Esophagus muscularis mucosa (tissue), 4 donors: ENCODE measurements at places on chromosomes 12 and 14. TPM values are rescaled to one million over a fixed set of nuclear protein-coding genes. Genes with fewer than 3 reads are reported as not detected.

DNA sequence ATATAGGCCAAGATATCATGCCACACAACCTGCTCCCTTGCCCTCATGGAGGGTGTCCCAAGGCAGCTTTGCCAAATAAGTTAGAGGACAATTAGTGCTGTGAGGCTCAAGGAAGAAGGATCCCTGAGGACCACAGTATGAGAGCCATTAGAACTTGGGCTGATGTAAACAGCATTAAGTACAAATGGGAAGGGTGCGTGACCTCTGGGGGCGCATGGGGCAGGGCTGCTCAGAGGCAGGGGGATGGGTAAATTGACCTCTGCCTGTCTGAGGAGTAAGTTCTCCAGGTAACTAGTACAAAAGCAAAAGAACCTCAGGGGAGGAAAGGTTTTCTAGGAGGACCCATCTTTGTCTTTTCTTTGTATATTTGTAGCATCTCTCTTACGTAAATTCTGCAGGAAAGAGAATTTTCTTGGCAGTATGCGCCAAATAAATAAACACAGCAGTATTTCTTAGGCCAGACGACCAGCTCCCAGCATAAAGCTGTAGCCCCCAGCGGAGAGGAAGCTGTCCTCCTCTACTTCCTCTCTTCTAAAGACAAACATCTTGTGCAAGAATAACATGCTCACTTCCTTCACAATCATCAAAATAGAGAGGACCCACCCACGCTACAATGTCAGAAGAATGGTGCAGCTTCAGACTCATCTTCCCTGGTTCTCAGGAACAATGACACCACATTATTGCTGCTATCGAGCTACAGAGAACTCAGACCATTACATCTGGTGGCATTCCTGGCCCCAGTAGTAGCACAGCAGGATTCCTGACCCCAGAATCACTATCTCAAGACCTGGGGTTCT, 16.4 kb upstream of the VWF start:
- DNase-seq = no peak
- H3K36me3 ChIP-seq = no peaks in the 10 kb centered on the region
- no peak overlapping the region for H3K4me3 ChIP-seq
- no peaks in the 10 kb centered on the region for H3K27me3 ChIP-seq

DNA sequence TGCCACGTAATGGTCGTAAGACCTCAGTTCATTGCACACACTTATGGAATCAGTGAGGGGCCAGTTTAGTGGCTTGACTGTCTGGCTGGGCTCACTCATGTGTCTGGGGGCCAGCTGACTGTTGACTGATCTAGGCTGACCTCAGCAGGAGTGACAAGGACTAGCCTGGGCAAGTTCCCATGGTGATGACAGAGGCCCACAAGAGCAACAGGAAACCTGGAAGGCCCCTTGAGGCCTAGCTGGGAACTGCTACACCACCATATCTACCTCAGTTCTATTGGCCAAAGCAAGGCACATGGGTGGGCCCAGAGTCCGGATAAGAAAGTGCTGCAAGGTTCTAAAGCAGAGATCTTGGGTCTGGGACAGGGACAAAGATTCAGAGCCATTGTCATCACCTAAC, 21.3 kb upstream of the RFLNA start:
- H3K4me3 ChIP-seq = no peak overlapping the region
- H3K27me3 ChIP-seq = no peaks in the 10 kb centered on the region
- H3K4me1 ChIP-seq = no peaks in the 10 kb centered on the region
- H3K27ac ChIP-seq = no peak overlapping the region
- DNase-seq = no peak

DNA sequence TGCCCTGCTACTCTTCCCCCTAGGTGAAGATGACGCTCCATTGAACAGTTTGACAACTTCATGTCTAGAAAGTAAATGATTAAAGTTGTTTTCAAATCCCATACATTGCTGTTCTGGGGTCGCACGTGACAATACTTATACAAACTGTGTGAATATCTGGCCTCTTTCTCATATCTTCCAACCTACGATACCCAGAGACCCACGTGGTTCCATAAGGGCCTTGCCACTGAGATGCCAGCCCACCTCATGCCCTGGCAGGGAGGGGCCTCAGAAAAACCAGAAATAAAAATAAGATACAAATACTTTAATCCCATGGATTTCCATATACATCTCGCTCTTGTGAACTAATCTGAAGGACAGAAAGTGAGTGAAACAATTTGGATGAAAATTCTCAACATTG, 4.5 kb downstream of the GZMB start:
- no peaks in the 10 kb centered on the region for H3K36me3 ChIP-seq
- DNase-seq = no peak
- H3K27me3 ChIP-seq = no peaks in the 10 kb centered on the region
- no peak overlapping the region for H3K27ac ChIP-seq
- H3K4me1 ChIP-seq = no peaks in the 10 kb centered on the region
- H3K4me3 ChIP-seq = no peak overlapping the region

GRCh38 chr12:29241821-29242591, 92.9 kb downstream of the FAR2 start:
- H3K27ac ChIP-seq = peak overlapping the region; percentile 71
- H3K4me1 ChIP-seq = peaks cover 37% of the 10 kb centered on the region
- DNase-seq = no peak
- no peak overlapping the region for H3K4me3 ChIP-seq
- H3K27me3 ChIP-seq = no peaks in the 10 kb centered on the region

DNA sequence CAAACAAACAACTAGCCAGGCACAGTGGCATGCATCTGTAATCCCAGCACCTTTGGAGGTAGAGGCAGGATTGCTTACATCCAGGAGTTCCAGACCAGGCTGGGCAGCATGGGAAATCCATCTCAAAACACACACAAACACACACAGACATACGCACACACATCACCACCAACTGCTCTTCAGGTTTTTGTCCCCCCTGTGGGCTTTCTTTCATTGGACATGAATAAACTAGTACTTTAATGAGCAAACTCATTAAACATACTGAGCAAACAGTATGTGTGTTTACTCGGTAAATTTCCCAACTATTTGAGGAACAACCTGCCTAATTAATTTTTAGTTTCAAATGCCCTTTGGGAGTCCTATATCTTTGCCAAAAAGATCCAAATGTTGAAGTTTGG, 10.1 kb upstream of the RASSF3 start:
- no peaks in the 10 kb centered on the region for H3K36me3 ChIP-seq
- no peaks in the 10 kb centered on the region for H3K27me3 ChIP-seq
- no peaks in the 10 kb centered on the region for H3K4me1 ChIP-seq
- no peak overlapping the region for H3K4me3 ChIP-seq
- no peak for DNase-seq
- H3K27ac ChIP-seq = no peak overlapping the region

The SRSF9 gene
- total RNA-seq = 52.7 TPM
